NCI-H1930 (cell line): ENCODE measurements at places on chromosomes 4 and X.

GRCh38 chr4:57430726-57431125 lies 320.5 kb upstream of the IGFBP7 start:
- DNase-seq: no peak

DNA sequence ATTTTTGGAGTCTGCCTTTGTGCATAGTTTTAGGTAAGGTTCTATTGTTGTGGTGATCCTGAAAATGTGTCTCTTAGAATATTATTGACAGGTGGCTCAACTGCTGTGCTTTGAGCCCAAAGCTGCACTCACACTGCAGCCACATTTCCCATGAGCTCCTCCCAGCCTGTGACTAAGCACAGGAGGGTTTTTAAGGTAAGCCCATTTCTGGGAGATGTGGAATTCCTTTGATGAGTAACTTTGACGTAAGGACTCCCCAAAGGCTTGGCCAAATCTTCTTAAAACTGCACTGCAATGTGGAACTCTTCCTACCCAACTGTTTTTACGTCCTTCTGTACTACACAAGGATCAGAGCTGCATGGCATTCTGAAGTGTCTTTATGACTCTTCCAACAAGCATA lies 20.0 kb upstream of the TMPRSS11A start:
- DNase-seq: no peak

DNA sequence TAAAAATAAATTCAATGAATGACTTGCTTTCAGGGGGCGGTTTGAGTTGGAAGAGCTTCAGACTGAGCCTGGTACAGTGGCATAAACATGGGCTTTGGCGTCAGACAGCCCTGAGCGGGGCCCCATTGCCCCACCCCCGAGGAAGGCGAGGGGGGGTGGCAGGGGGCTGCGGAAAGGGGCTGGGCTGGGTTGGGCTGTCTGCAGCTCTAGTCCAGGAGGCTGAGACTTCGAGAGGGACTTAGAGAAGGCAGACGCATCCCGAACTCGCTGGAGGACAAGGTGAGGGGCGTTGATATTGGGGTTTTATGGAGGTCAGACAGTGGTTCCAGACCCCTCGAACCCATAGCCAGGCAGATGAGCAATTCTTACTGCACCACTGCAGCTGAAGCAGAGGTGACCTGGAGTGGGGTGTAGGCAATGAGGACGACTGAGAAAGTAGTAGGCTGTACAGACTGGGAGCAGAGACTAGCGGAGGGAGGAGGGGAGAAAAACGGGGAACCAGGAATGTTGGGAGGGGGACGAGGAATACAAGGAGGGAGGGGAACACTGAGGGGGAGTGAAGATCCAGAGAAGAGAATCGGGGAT lies at the start of gene MAGED2:
Gene MAGED2, plus strand, starts transcription at position 222 of the 585 bp plus-strand sequence. CDS start 1,587 bp downstream, outside the sequence.
- peak; percentile 23 for DNase-seq

DNA sequence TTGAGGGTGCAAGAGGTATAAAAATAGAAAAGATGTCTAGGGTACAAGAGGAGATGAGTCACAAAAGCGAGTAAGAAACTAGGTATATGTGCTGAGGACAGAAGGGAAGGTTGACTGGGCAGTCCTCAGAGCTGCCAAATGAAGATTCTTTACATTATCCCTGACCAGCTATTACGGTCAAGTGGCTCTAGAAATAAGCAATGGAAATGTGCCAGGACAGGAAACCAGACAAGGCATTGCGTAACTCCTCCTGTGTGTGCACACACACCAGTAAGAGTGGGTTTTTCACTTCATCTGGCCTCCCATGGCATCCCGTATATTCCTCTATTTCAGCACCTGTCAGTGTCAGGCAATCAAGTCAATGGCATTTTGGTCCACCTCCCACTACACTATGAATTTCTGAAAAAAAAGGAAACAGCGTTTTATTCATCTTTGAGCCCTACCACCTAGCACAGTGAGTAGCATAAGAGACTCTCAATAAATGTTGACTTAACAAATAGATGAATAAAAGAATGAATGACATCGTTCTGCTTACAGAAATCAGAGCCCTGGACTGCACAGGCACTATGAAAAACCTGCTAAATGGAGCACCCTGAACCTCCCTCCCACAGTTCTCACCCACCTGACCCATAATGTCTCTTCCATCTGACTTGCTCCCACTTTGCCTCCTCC lies 62.6 kb upstream of the KLF3 start:
- no peak for DNase-seq

DNA sequence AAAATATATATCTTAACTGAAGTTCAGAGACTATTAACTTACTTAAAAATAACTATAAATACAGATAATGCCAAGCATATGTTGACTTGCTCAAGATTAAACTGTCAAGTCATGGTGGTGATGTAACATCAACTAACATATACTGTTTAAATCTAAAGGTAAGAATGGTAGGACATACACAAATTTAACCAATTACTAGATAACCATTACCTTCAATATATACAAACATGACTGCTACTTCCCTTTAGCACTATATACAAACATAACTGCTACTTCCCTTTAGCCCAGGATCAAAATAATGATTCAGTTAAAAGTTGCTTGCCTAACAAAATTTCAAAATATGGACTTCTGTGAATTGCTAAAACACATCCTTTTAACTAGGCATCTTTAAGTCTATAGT lies 14.9 kb downstream of the HNRNPD start:
- DNase-seq: no peak
